ENCODE measurements at places on chromosomes 2 and 18.

DNA sequence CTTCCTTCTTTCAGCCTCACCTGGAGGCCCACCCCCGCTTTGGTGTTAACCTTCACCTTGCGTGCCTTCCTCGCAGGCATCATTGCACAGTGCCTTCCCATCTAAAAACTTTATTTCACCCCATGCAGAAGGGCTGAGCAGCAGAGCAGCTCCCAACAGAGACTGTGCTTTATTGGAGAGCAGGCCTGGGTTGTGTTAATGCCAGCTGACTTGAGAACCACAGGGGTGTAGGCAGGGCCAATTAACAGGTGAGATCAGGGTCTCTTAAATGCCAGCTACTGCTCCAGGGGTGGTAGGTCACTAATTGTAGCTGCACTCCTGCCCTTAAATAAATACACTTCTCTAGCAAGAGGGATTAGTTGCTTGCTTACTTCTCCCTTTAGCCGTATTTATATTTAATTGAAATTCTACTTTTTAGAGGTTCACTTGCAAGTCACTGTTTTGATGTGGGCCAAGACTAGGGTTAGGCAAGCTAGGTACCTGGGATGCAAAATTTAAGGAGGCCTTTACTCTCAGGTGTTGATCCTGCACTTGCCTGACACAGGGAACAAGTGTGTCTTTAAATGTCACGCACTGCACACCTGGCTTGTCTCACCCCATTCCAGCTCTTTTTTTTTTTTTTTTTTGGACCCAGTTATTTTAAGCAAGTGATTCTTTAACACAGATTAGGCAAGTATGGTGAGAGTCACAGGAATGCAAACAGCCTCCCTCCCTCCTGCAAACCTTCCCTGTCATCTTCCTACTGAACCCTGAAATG is 54.5 kb downstream of the LYPD1 start:
- no peak for DNase-seq

DNA sequence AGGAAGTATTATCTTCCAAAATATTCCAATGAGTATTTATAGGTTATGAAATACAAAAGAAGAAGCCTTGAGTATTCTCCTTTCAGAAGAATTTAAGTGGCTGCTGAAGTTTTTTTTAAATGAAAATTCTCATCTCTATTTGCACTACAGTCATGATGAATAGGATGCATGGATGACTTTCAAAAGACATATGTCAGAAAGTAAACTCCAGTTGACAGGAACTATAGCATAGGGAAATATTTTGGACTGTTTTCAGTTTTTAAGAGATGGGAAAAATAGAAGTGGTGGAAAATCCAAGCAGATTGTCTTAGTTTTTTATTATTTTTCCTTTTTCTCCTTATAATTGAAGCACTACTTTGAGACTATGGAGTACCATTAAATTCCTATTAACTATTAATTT is 825.1 kb upstream of the FSHR start:
- DNase-seq, result no peak

DNA sequence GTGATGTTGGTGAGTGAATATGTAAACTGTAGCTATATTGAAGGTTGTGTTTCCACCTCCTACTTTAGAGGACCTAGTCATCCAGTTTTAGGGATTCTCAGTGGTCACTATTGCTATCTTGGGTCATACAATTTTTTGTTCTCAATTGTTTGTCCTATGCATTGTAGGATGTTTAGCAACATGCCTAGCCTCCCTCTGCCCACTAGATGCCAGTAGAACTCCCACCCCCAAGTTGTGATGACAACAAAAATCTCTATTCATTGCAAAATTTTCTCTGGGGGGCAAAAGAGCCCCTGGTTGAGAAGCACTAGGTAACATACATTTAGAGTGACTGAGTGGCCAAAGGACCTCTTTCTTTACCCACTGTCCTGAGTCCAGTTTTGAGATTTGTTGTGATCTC is 87.3 kb downstream of the LRRTM4 start:
- DNase-seq, result no peak

DNA sequence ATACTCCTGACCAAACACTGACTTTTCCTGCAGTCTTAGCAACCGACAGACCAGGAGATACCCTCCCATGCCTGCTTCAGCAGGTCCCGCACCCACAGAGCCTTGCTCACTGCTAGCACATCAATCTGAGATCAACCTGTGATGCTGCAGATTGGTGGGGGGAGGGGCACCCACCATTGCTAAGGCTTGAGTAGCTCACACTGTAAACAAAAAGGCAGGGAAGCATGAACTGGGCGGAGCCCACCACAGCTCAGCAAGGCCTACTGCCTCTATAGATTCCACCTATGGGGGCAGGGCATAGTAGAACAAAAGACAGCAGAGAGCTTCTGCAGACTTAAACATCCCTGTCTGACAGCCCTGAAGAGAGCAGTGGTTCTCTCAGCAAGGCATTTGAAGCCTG is 109.7 kb downstream of the SP100 start:
- no peak for DNase-seq

- DNase-seq, result no peak
Measured at GRCh38 chr2:120219766-120220165, 3.4 kb downstream of the TMEM185B start.

DNA sequence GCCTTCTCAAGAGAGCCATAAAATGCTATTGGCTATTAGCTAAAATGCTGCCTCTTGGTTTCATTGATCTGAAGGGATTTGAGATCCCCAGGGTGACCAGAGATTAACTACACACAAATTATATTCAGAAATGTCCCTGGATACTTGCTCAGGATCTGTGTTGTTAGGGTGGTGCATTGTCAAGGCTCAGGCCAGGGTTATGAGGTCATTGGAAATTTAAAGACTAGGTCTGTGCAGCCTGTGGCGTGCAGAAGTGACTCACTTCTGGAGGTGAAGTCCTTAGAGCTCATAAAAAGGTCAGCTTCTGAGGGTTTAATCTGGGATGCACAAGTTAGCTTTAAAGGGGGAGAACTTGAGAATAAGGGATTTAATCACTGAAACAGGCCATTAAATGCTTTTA is 23.5 kb downstream of the LRRTM1 start:
- no peak for DNase-seq

DNA sequence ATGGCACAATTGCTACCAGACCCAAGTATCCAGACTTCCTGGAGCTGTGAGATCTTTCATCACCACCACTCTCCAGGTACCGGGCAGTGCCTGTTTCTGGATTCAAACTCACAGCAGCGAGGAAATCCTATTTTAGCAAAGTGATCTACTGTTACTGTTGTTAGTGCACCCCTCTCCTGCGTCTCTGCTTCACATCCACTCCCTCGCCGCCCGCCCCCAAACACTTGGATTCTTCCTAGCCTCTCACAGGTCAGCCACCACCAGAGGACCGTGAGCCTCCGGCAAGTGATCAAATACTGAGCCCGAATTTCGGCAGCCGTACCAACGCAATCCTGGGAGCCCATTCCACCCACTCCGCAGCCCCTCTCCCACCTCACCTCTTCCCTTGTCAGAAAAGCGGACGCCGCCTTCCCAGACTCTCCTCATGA is 519 bp downstream of the METTL4 start:
- DNase-seq, result peak; percentile 73

DNA sequence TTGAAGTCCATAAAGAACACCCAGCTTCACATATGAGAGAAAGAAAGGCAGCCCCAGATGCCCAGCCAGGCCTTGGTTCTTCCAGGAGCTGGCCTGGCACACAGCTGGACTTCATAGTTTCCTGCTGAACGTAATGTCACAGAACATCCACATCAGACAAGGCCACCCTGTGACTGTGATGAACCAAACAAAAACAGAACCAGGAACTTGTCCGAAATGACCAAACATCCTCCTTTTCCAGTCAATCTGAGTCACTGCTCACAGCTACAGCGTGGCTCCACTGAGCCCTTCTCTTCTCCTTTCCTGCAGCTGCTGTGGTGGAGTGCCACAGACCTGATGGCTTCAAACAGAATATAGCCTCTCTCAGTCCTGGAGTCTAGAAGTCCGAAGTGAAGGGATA is 45.4 kb upstream of the PAPOLG start:
- DNase-seq, result no peak

DNA sequence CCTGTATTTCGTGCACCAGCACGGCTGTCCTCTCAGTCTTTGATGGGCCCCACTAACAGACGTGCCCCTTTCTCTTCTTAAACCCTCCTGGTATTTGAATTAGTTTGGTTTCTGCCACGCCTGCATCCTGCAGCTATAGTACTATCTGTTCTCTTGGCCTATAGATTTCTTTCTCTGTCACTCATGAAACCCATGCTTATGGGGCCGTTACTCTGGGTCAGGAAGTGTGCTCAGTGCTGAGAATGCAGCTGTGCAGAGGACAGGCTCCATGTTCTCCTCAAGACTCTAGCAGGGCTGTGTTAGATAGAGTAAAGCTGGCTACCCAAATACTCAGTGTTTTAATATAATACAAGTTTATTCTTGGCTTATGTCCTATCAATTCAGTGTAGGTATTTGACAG is 180.0 kb downstream of the INSIG2 start:
- DNase-seq, result no peak

DNA sequence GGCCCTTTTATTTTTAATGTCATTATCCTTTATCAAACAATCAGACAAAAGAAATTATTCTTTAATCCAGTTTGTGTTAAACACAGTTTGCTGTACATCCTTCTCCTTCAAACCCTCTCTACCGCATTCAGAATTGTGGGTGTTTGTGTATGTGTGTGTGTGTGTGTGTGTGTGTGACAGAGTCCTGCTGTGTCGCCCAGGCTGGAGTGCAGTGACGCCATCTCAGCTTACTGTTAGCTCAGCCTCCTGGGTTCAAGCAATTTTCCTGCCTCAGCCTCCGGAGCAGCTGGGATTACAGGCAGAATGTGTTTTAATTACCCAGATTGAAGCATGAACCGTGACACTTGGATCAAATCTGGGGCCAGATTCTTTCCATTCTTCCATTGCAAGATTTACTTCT is 723.7 kb downstream of the DCDC2C start:
- no peak for DNase-seq

DNA sequence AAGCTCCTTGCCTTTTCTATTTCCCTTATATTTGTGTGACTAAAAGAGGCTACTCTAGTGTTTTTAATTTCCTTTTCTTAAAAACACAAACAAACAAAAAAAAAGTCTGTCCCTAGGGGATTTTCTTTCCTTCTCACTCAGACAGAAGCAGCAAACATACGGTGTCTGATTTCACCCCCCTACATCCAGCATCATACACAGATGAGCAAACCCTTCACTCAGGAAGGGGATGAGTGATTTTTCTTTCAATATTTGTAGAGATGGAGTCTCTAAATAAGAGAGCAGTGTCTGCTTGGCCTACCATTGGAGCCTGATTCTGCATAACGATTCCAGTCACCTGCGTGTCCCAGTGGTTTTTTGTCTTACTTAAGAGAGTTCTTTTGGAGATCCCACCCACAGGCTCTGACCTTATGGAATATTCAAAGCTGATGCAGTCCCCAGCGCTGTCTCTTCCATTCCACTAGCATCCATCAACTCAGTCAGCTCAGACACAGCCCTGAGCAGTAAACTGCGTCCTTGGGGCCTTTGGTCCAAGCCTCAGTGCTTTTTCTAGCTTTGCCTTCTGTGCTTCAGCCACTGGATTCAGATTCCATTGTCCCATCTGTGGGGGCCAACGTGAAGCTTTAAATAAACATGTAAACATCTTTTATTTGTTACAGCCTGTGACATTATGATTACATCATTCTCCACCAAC is 52.6 kb upstream of the TPO start:
- no peak for DNase-seq

GRCh38 chr2:45261746-45262145 is 252.5 kb upstream of the SIX2 start:
- no peak for DNase-seq

DNA sequence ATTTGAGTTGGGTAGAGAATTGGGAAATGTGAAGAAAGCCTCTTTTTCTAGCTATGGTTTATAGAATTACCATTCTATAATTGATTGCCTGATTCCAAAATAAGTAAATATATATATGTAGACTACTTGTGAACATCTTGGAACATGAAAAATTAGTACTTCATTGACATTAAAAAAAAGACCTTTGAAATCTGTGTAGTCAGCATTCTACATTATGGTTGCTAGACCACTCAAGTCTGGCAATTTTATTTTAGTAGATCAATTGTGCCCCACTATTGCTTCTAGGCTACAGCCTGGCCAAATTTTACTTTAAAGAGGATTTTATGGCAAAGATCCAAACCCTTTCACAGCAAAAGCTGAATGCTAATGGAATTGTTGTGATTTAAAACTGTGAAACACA is 279.8 kb downstream of the IKZF2 start:
- DNase-seq, result no peak

DNA sequence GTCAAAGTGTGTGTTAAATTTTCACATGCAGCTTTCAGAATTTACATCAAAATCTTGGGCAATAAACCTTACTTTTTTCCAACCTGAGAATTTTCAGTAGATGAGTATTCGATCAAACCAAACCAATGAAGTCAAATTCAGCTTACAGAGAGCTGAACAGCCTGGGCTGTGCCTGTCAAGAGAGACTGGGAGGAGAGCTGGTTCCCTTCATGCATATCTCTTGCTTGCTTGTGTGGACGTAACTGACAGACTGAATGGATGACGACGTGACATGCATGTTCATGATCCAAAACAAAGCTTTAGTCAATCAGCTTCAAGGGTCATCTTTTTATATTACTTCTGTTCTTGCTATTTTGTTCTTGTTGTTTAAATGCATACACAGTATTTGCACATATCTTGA is 145.2 kb downstream of the GALNT3 start:
- DNase-seq, result no peak

DNA sequence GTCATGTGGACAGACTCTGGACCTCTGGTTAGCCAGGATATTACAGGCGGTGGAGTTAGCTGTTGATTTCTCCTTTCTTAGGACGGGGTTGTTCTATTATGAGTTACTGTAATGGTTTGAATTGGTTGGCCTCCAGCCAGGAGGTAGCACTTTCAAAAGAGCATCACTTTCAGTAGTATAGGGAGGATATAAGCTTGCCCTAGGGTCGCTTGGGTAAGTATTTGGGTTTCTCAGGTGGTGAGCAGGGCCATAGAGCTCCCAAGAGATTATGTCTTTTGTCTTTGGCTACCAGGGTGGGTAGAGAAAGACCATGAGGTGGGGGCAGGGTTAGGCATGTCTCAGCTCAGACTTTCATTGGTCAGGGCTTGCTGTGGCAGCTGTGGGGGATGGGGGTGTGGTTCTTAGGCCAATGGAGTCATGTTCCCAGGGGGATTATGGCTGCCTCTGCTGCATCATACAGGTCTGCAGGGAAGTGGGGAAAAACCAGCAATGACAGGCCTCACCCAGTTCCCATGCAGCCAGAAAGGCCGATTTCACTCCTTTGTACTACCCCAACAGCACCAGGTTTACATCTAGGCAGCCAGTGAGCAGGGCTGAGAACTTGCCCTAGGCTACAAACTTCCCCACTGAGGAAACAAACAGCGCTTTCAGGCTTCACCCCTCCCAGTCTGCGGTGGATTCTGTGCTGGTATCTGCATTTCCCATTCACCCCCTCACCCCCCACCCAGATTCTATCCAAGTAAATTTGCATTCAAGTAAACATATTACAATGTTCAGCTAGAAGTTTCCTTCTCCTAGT is 89.4 kb upstream of the SLC38A11 start:
- DNase-seq, result no peak

- DNase-seq, result no peak
Measured at GRCh38 chr2:218238887-218239286, 21.9 kb downstream of the ARPC2 start.

- DNase-seq, result peak; percentile 25
Measured at GRCh38 chr18:63578357-63578958, 8.7 kb upstream of the SERPINB13 start.

GRCh38 chr2:164134336-164134735 is 398.5 kb upstream of the FIGN start:
- no peak for DNase-seq

Measured in MM.1S (cell line).